NCI-H2081 treated with DMSO at 0.1 percent for 48 hours (cell line): ENCODE measurements at places on chromosomes 13 and 19.

DNA sequence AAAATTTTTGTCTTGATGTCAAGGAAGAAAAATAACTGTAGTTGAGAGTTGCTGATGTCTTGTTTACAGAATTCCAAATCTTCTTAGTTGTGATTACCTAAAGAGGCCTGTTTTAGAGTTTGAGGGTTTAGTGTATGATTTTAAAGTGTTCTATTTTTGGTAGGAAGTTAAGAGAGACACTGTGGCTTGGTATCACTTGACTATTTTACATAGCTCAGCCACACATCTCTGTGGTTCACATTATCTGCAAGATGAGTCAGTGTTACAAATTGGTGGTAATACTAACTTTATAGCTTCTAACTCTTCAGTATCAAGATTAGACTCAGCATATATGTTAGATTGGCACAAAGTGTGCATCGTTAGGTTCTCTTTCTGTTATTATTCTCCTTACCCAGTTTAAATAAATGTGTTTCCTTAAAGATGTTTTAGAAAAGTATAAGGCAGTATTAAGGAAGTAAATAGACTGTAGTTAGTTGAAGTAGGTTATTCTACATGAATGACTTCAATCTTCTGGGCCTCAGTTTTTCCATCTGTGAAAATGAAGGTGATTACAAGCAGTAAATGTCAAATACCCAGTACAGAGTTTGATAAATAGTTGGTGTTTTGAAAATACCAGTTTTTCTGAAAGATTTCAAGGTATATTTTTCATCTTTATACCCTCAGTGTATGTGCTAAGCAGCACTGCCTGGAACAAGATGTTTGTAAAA is 33.4 kb downstream of the COG6 start:
- no peak for DNase-seq

GRCh38 chr19:33152176-33152575 is 20.3 kb downstream of the WDR88 start:
- DNase-seq: no peak

- no peak for DNase-seq
Observed at GRCh38 chr13:23243066-23243465, 62.3 kb downstream of the SGCG start.

DNA sequence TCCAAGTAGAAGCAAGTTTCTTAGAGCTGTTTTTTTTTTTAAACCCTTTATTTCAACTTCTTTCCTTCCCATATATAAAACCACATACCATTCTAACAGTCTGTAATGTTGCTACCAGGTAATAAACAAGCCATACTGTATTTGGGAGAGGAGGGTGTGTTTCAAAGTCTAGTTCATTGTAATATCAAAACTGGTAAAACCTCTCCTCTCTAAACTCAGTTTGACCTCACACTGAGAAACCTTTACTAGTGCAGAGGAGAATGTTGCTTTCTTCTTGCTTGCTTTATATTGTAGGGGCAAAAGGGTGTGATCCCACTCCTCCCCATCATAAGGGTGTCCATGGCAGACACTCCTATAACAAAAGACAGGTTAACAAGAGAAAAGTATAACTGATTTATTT is 155.1 kb downstream of the GGACT start:
- no peak for DNase-seq

- no peak for DNase-seq
Observed at GRCh38 chr13:106491928-106492587, 43.4 kb downstream of the EFNB2 start.

GRCh38 chr19:4896372-4896771 is 6.3 kb downstream of the ARRDC5 start:
- no peak for DNase-seq

GRCh38 chr13:32019612-32020233 is 11.9 kb upstream of the FRY start:
- DNase-seq: peak; percentile 33

- DNase-seq: no peak
Observed at GRCh38 chr19:32404933-32405430, 588 bp upstream of the DPY19L3 start.

DNA sequence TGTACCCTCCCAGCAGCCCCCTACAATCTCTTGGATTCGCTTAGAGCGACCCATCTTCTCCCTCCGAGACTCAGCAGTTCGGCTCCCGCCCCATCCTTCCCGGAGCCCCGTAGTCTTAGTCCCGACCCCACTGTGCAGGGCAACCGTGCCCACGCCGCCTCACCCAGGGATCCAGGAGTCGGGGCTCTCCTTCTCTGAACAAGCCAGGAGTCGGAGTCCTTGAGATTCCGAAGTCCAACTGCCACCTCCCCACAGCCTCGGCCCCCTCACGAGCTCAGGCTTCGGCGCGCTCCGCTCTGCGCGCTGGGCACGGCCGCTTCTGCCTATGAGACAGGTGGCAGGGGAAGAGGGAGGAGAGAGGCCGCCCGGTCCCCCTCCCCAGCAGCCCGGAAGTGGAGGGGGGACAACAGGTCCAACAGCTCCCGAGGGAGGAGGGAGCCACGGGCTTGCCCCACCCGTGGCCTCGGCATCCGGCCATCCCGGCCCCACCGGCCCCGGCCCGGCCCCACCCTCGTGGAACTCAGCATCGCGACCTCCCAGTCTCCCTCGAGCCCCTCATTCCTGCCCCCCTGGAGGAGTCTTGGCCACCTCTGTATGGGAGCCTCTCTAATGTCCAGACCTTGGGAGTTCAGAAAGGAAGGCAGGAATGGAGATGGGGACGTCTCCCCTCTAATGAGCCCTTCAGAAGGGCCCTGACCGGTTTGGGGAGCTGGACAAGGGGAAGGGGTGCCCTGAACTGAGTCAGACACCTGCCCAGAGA is at the start of gene PHLDB3:
Gene PHLDB3 (minus strand): TSS at position 321 of the 760 bp plus-strand sequence. CDS start 628 bp downstream, outside the sequence.
- no peak for DNase-seq

DNA sequence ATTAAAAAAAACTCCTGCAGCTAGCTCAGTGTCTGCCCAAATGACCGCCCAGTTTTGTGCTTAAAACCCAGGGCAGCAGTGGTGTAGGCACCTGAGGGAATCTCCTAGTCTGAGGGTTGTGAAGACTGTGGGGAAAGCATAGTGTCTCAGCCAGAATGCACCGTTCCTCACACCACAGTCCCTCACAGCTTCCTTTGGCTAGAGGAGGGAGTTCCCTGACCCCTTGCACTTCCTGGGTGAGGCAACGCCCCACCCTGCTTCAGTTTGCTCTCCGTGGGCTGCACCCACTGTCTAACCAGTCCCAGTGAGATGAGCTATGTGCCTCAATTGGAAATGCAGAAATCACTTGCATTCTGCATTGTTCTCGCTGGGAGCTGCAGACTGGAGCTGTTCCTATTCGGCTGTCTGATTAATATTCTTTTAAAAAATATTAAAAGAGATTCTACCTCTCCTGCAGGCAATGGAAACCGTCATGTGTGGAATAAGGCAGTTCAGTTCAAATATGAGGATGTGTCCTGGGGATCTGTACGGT is 645.7 kb downstream of the FGF9 start:
- no peak for DNase-seq

DNA sequence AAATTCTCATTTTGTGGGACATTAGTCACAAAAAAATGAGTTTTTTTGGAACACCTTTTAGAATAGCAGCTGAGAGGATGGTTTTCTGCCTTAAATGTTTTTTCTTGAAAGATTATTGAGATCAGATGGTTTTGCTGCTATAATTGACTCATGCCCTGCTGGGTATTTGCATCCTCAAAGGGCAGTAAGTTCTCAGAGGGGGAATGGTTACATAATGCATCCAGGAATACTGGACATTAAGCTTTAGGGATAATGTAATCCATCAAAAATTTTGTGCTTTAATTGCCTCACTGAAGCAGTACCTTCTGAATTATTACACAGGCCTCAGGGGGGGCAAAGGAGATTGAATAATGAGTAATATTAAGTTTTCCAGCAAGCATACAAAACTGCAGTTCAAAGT is 866.3 kb upstream of the SPRY2 start:
- no peak for DNase-seq

GRCh38 chr19:18687740-18688465 is 4.4 kb downstream of the CRTC1 start:
- DNase-seq: no peak

GRCh38 chr19:12953799-12954611 is 3.0 kb downstream of the GADD45GIP1 start:
- DNase-seq: no peak

DNA sequence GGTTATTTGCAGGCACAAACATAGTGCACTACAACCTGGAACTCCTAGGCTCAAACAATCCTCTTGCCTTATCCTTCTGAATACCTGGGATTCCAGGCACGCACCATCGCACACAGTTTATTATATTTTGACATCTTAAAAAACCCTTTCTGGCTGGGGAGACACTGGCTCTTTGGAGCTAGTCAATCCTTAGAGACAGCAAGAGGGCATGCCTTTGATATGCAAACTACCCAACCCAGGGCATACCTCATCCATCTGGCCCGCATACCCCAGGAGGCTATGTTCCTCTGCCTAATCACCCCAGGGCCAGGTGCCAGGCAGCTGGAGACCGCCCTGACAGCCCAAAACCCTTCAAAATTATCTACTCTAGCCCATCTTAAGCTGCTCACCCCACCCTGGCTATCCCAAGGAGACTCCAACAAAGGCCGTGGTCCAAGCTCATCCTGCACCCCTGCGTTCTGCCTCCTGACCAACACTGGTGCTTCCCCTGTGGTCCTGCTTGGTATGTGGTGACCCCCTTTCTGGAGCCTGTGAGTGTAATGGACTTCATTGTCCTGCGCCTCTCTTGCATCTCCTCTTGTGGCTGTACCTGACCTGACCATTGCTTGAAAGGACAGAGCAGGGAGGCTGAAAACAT is 86.4 kb downstream of the RGCC start:
- no peak for DNase-seq

DNA sequence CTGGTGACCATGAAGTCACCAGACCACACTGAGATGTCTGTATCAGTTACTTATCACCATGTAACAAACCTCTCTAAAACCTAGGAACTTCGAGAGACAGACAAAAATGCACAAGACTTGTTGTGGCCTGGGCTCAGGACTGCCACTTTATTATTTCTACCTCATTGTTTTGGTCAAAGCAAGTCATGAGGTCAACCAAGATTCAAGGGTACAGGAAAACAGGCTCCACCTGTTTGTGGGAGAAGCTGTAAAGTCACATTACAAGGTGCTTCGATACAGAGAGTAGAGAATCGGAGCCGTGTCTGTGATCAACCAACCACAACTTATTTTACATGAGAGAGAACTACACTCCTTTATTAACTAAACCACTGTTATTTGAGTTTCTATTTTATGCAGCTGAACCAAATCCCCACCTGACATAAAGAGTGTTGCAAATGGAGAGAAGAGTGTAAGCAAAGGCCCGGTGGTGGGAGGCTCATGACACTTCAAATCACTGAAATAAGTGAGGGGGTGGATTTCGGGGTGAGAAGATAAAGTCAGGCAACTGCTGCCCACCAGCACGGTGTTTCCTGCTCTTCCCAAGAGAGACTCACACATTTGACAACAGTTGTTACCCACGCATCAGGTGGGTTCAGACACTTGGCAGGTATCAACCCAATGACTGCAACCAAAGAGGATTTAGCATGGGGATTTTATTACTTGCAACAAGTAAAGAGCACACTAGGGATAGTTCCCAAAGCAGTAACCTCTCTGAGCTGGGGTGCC is 39.0 kb upstream of the IGSF23 start:
- DNase-seq: no peak

- no peak for DNase-seq
Observed at GRCh38 chr19:11949201-11949600, 15.6 kb upstream of the ZNF763 start.

DNA sequence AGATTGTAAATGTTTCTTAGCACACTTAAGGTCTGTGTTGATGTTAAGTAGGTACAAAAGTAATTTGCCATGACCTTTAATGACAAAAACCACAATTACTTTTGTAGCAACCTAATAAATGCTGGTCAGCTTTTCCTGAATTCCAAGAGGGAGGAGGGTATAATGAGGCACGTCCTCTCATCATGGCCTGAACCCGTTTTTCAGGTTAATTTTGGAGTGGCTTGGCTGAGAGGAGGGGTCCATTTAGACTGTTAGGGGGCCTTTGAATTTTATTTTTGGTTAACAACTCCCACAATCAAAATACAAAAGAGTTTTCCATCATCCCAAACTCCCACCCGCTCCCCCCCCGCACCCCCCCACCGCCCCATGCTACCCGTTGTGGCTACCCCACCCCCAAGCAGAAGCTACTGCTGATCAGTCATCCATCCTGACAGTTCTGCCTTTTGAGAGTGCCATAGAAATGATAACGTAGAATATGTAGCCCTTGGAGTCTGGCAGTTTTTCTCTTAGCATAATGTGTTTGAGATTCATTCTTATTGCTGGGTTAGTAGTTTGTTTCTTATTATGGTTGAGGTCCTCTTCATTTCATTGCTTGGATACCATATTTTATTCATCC is 14.4 kb upstream of the PLEKHF1 start:
- no peak for DNase-seq

DNA sequence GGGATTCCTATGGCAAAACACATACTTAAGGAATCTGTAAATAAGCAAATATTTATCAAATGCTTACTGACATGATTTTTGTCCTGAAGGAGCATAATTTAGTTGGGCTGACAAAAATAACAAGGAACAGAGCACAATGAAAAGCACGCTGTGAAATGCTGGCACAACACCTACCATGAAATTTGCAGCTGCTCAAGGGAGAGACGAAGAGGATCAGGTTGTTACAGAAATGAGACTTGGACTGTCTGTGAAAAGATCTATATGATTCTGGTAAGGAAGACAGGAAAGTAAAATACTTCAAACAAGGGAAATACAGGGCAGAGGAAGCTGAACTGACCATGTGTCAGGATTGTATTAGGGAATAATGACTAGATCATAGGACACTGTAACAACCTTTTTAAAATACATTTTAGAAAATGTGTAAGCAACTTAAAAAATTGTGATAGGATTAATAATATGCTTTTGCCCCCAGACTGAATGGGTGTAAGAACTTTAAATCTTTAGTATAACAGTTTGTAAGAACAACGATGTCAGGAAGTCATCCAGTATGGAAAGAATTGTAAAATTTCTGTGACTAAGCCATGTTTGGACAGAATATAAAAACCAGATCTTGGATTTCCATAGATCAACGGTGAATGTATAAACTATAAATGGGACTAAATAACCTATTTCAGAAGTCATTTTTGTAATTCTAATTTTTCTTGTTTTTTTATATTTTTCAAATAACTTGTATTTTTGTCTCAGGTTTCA is 1556.0 kb downstream of the EFNB2 start:
- DNase-seq: no peak

- no peak for DNase-seq
Observed at GRCh38 chr19:30419568-30420180, 47.5 kb downstream of the ZNF536 start.

DNA sequence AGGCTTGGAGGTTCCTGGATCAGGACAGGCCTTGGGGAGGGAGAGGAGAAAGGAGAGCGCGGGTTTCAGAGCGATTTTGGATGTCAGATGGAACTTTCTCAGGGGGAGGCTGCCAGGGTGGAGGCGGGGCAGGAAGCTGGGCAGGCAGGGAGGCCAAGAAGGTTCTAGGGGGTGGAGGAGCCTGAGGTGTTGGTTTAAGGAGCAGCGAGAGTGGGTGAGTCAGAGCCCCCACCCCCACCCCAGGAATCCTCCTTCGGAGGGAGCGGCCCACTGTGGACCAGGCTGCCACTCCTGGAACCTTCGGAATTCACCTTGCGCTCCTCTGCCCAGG is 15.9 kb upstream of the NOP53 start:
- no peak for DNase-seq
